ENCODE measurements at places on chromosomes 12 and 14.

DNA sequence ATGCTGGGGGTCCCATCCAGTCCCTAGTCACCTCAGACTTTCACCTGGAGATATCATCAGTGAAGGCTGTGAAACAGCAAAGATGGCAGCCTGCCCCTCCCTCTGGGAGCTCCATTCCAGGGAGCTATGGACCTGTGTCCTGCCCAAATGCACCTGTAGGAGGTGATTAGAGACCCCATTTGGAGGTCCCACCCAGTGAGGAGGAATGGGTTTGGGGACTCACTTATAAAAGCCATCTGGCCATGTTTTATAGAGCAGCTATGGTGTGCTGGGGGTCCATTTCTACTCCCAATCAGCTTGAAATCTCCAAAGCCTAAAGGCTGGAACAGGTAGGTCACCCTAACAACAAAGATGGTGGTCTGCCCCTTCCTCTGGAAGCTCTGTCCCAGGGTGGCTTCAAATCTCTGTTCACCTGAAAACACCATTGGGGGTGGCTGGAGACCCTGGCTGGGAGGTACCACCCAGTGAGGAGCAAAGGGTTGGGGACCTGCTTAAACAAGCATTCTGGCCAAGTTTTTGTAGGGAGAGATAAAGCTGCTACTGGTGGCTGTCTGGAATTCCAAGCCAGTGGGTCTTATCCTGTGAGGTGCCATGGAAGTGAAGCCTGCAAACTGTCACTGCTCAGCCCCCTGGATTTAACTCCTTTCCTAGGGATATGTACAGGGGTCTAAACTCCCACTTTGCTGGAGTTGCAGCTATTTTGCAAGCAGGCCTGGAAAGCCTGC lies 182.3 kb downstream of the RASSF9 start:
- no peak overlapping the region for H3K27ac ChIP-seq
- H3K27me3 ChIP-seq: no peaks in the 10 kb centered on the region
- DNase-seq: no peak
- H3K4me1 ChIP-seq: no peaks in the 10 kb centered on the region

- H3K4me1 ChIP-seq: no peaks in the 10 kb centered on the region
- no peak overlapping the region for H3K27ac ChIP-seq
- no peak overlapping the region for H3K4me3 ChIP-seq
- DNase-seq: no peak
- H3K27me3 ChIP-seq: no peaks in the 10 kb centered on the region
Observed at GRCh38 chr14:56524971-56525677, 54.5 kb upstream of the TMEM260 start.

GRCh38 chr14:85016496-85016895 lies 513.4 kb upstream of the FLRT2 start:
- no peaks in the 10 kb centered on the region for H3K36me3 ChIP-seq
- no peak for DNase-seq
- no peak overlapping the region for H3K4me3 ChIP-seq

- H3K4me3 ChIP-seq: no peak overlapping the region
- DNase-seq: no peak
- no peaks in the 10 kb centered on the region for H3K27me3 ChIP-seq
- no peaks in the 10 kb centered on the region for H3K36me3 ChIP-seq
- no peak overlapping the region for H3K27ac ChIP-seq
Observed at GRCh38 chr12:124763594-124763979, 100.1 kb downstream of the SCARB1 start.

DNA sequence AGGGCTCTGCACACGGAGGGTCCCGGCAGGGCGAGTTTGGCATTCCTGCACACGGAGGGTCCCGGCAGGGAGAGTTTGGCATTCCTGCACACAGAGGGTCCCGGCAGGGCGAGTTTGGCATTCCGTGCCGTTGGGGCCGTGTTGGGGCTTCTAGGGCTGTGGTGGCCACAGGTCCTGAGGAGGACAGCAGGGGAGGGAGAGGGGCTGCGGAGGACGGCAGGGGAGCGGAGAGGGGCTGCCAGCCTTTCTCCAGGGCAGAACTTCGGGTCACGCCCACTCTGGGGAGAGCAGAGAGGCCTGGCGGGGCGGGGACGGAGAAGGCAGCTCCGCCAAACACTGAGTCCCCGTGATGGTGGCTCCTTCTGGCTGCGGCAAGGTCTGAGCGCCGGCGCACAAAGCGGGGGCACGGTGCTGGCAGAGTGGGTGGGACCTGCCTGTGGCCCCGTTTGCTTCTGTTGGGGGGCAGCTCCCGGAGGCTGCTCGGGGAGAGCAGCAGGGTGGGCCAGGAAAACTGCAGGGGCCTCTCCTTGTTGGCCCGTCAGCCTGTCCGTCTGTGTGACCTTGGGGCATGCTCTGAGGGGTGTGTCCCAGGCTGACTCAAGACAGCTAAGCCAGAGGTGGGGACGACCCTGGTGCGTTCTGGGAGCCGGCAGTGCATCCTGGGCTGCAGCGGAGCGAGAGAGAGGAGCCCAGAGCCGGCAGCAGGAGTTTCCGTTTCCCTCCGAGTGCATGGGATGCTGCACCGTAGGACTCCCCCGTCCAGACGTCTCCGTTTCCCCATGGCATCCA lies 60.2 kb downstream of the LRCOL1 start:
- DNase-seq: no peak
- peaks cover 5% of the 10 kb centered on the region for H3K27me3 ChIP-seq

- no peaks in the 10 kb centered on the region for H3K27me3 ChIP-seq
- no peaks in the 10 kb centered on the region for H3K36me3 ChIP-seq
- no peak overlapping the region for H3K27ac ChIP-seq
- H3K4me3 ChIP-seq: no peak overlapping the region
- no peak for DNase-seq
- no peaks in the 10 kb centered on the region for H3K4me1 ChIP-seq
Observed at GRCh38 chr14:33363682-33364081, 425.0 kb downstream of the NPAS3 start.

DNA sequence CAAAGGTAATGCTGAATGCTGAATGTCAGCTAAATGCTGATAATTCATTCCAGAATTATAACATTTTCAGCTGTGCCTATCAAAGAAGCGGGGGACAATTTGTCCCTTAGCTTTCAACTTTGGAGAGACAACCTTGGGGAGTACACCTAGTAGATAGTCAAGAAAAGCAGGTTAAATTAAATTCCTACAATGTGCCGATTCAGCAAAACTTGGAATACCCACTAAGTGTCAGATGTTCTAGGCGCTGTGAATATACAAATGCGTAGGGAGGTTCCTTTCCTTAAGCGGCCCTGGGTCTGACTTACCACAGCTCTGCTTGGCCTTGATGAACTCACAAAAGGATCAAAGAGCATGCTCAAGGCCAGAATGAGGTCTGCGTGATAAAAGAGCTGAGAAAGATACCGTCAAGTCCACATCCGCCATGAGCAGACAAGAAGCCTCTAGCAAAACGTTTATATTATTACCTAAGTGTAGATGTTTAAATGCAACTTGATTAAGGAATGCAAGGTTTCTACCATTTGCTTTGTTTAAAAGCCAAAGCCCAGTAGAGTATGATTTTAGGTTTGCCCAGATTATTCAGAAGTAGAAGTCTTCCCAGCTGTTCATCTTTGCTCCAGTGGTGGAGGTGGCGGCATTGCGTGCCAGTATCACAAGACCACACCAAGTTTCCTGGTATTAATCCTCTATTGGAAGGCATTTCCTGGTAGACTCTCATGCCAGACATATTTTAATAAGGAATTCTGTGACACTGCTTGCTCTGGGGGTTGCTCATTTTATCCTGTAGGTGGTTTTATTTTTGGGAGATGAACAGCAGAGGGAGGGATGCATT lies 368.6 kb downstream of the DPF3 start:
- H3K4me1 ChIP-seq: no peaks in the 10 kb centered on the region
- H3K27ac ChIP-seq: no peak overlapping the region
- H3K27me3 ChIP-seq: no peaks in the 10 kb centered on the region
- no peak for DNase-seq
- no peak overlapping the region for H3K4me3 ChIP-seq
- no peaks in the 10 kb centered on the region for H3K36me3 ChIP-seq

DNA sequence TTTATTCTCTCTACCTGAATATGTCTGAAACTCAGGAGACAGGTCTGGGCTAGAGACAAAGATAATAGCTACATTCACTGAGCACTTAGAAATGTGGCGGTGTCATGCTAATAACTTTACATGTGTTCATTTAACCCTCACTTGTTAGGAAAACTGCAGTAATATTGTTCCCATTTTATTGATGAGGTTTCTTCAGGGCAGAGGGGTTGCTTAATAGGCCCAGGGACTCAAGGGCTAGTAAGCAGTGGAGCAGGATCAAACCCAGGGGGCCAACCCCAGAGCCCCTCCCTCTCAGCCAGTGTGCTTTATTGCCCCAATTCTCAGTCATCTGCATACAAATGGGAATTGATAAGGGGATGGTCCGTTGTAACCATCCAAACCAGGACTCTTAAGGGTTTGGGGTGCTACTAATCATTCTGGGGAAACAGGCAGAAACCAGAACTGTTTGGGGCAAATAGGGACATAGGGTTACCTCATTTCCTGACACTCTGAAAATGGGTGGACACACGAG lies 142.8 kb upstream of the AMIGO2 start:
- peaks cover 10% of the 10 kb centered on the region for H3K4me1 ChIP-seq
- no peak overlapping the region for H3K27ac ChIP-seq
- H3K4me3 ChIP-seq: no peak overlapping the region
- no peaks in the 10 kb centered on the region for H3K36me3 ChIP-seq
- no peaks in the 10 kb centered on the region for H3K27me3 ChIP-seq

GRCh38 chr12:56188778-56189098 lies 545 bp downstream of the SMARCC2 start:
- H3K27ac ChIP-seq: no peak overlapping the region
- peak overlapping the region; percentile 87 for H3K4me3 ChIP-seq
- DNase-seq: no peak
- H3K4me1 ChIP-seq: peaks cover 8% of the 10 kb centered on the region

DNA sequence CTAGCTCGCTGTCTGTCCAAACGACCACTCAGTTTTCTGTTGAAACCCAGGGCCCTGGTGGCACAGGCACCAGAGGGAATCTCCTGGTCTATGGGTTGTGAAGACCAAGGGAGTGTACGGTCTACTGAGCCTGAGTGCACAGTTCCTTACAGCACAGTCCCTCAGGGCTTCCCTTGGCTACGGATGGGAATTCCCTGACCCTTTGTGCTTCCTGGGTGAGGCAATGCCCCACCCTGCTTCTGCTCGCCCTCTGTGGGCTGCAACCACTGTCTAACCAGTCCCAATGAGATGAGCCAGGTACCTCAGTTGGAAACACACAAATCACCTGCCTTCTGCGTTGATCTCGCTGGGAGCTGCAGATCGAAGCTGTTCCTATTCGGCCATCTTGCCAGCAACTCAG lies 22.6 kb downstream of the GPHN start:
- no peaks in the 10 kb centered on the region for H3K36me3 ChIP-seq
- H3K27ac ChIP-seq: no peak overlapping the region
- H3K4me1 ChIP-seq: no peaks in the 10 kb centered on the region
- H3K4me3 ChIP-seq: no peak overlapping the region
- no peaks in the 10 kb centered on the region for H3K27me3 ChIP-seq
- no peak for DNase-seq

DNA sequence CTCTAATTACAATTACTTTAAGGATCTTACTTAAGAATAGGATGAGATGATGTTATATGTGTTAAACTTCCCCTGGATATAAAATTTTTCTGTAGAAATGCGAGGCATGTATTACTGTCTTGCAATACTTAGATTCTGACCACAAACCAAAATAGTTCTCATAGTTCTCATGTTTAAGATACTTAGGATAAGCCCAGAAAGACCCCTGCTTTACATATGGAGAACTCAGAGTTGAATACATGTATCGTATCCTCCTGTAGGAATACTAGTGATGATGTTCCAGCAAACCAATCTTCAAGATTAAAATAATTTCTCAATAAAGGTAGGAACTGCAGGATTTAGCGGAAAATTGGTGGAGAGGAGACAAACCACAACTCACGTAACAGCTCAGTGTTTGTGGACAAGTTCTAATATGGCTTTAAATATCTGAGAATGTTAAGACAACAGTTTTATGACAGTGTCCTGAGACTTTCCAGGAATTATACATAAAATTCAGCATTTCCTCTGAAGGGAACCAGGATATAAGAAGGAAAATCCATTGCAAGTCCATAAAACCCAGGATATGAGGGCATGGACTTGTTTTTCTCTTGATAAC lies 114.7 kb upstream of the CRY1 start:
- no peak for DNase-seq
- no peak overlapping the region for H3K4me3 ChIP-seq
- no peaks in the 10 kb centered on the region for H3K4me1 ChIP-seq
- no peaks in the 10 kb centered on the region for H3K27me3 ChIP-seq
- no peaks in the 10 kb centered on the region for H3K36me3 ChIP-seq
- H3K27ac ChIP-seq: no peak overlapping the region

DNA sequence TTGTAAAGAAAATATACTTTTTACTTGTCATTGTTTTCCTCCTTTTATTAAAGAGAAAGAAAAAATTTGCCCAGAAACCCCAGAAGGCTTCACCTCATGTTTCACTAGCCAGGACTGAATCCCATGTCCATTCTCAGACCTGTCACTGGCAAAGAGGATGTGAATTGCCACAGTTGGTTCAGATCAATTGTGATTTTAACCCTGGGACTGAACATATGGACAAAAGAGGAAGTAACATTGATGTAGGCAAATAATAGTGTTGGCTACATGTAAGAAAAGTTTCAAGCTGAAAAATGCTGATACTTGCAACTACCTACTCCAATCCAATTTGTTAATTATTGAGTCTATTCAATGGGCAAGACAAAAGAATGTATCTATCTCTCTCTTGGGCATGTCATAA lies 8.6 kb upstream of the CCDC196 start:
- H3K36me3 ChIP-seq: no peaks in the 10 kb centered on the region
- no peak overlapping the region for H3K27ac ChIP-seq
- H3K4me1 ChIP-seq: no peaks in the 10 kb centered on the region
- no peak overlapping the region for H3K4me3 ChIP-seq
- no peaks in the 10 kb centered on the region for H3K27me3 ChIP-seq

DNA sequence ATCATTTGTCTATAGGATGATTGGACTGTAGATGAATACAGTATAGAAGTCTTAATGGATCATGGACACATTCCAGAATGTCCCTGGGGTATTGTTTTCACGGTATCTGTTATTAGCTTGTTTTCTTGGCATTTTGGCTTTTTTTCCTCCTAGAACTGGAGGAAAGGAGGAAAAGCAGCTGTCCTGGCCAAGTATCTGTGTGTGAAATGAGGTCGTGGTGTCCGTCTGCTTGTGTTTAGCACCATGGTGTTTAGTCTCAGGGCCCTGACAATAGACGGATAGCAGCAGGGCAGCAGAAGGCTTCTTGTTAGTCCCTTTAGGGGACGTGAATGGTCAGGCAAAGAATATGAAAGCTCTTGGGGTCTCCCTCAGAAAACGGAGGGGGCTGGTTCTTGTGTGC lies 21.2 kb downstream of the FGF6 start:
- H3K36me3 ChIP-seq: no peaks in the 10 kb centered on the region
- no peak overlapping the region for H3K27ac ChIP-seq
- no peak for DNase-seq
- no peak overlapping the region for H3K4me3 ChIP-seq

DNA sequence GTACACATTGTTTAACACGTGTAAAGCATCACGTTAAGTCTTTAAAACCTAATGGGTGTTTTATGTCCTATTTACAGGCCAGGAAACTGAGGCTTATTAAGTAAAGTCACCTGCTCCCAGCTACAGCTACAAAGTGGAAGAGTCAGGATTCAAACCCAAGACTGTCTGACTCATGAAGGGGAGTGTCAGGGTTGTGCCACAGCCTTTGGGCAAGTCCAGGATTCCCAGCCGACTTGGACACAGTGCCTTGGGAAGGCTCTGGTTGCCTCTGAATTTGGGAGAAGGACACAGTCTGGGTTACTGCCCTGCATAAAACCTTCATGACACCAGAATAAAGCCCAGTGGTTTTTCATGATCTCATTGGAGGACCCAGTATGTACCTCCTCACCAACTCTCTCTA lies 7.3 kb downstream of the RNU4-2 start:
- no peak overlapping the region for H3K4me3 ChIP-seq
- no peak overlapping the region for H3K27ac ChIP-seq
- no peaks in the 10 kb centered on the region for H3K36me3 ChIP-seq

GRCh38 chr14:89853936-89854693 lies 100.4 kb downstream of the EFCAB11 start:
- H3K27me3 ChIP-seq: no peaks in the 10 kb centered on the region
- H3K27ac ChIP-seq: no peak overlapping the region
- H3K36me3 ChIP-seq: no peaks in the 10 kb centered on the region
- H3K4me3 ChIP-seq: no peak overlapping the region
- DNase-seq: peak; percentile 48

All from trophoblast cell (in vitro differentiated cells and primary cell).